ENCODE measurements at places on chromosomes 2 and 18.

GRCh38 chr18:7677001-7677400 is 109.9 kb downstream of the PTPRM start:
- DNase-seq: no peak

GRCh38 chr2:206004004-206004693 is 81.8 kb downstream of the INO80D start:
- DNase-seq: no peak

- DNase-seq: no peak
Measured at GRCh38 chr2:48600204-48600813, 17.3 kb upstream of the GTF2A1L start.

GRCh38 chr2:20424300-20425290 is 22.3 kb upstream of the RHOB start:
- DNase-seq: no peak

- no peak for DNase-seq
Measured at GRCh38 chr2:202158796-202159195, 79.6 kb downstream of the SUMO1 start.

- DNase-seq: no peak
Measured at GRCh38 chr2:65320946-65321345, 93.3 kb downstream of the ACTR2 start.

DNA sequence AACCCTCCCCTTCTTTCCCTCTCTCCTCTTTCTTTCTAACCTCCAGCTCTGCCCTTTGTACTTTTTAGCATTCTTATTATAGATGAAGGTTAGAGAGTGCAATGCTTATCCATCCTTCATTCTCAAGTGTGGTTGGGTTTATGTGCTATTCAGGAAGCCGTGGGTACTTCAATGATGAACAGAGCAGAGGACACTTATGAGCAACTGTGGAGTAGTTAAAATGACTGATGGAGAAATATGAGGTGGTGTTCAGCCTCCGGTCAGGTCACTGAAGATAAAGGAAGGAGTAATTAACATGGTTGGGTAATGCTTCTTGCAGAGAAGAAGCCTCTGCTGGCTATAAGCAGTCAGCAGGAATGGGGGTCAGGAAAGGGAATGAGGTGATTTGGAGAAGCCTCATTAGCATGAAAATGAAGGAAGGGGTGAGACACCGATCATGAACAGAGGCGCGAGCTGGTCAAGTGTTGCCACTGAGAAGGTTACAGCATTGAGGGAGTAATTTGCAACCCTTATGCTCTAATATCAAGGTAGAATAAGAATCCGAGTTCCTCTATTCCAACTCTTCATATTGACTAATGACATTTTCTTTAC is 174.7 kb downstream of the LPIN1 start:
- DNase-seq: no peak

- DNase-seq: no peak
Measured at GRCh38 chr2:23627236-23628009, 242.4 kb downstream of the KLHL29 start.

- no peak for DNase-seq
Measured at GRCh38 chr2:115161771-115162493, 719.5 kb downstream of the DPP10 start.

DNA sequence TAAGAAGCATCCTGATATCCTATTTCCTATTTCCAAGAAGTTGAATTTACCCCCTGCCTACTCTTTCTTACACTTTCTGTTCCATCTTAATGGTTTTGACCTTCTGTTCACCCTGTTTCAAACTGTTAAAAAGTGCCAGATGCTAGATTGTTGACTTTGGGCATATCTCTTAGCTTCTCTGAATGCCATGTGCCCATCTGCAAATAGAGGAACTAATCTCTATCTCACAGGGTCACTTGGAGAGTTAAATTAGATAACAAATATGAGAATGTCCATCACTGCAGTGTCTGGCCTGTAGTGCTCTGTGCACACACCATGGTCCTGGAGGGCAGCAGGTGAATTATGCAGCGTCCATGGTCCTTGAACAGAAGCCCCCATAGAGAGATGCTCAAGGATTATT is 83.8 kb downstream of the LRATD1 start:
- DNase-seq: no peak

- no peak for DNase-seq
Measured at GRCh38 chr18:44742718-44743311, 62.1 kb downstream of the SETBP1 start.

DNA sequence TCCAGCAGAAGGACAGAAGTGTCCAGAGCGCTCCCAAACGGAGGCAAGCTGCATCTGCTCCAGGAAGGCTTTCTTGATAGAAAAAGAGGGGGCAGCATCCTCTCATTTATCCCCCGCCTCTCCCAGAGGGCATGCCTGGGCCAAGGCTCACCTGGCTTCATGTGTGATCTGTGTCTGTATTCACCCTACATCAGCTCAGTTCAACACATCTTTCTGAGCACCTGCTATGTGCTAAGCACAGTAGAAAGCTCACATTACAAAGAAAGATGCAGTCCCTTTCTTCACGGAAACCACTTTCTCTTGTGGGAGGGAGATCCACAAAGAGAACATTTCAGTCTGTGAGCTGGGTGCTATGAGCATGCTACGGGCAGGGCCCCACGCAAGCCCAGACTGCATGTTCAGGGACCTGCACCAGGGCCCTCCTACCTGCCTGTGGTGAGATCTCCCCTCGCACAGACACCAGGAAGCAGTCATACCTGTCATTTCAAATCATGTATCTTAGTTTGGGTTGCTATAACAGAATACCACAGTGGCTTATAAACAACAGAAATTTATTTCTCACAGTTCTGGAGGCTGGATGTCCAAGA is 90.7 kb downstream of the PDCL3 start:
- DNase-seq: no peak

GRCh38 chr2:63587814-63588384 is 378 bp downstream of the WDPCP start:
- no peak for DNase-seq

- no peak for DNase-seq
Measured at GRCh38 chr2:144086965-144087364, 433.0 kb downstream of the ZEB2 start.

GRCh38 chr2:196331851-196332250 is 160.5 kb upstream of the STK17B start:
- no peak for DNase-seq

DNA sequence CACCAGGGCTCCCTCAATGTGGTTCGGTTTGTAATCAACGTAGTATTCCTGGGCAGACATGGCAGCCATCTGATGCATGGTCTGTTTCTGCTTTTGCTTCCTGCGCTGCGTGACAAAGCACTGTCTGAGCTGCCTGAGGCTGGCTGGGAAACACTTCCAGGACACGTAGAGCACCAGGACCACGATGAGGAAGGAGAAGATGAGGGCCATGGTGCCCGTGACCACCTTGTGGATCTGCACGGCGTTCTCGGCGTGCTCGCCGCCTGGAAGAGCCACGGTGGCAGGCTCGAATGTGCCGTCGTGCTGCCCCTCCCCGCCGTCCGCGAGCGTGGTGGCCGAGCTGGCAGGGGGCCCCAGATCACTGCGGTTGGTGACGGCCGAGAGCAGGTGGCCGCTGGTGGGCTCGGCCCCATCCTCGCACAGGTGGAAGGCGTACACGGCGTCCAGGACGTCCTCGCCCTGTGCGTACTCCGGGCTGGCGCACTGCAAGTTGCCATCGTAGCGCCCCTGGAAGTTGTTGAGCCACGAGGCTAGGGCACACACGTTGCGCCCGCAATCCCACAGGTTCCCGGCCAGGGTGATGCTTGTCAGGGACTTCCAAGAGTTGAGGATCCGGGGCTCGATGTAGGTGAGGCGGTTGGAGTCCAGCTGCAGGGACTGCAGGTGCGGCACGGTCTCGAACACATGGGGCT is 2.1 kb downstream of the LRRTM1 start:
- DNase-seq: no peak

- no peak for DNase-seq
Measured at GRCh38 chr2:163633291-163633690, 102.5 kb downstream of the FIGN start.

GRCh38 chr18:70673831-70674230 is 385.0 kb downstream of the SOCS6 start:
- DNase-seq: no peak

DNA sequence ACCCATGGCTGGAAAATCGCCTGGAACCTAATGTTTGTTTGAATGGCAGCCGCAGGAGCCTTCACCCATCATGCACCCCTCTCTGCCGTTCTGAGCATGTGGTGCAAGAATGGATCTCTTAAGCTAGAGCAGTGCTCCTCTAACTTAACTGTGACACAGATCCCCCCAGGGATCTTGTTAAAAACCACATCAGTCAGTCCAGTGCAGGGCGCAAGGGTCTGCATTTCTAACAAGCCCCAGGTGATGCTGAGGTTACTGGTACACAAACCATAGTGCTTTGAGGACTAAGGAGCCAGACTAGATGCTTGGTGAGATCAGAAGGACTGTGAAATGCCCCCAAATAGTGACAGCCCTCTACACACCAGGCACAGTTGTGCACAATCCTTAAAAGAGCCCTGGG is 87.1 kb upstream of the KCTD1 start:
- DNase-seq: no peak

GRCh38 chr18:48018851-48019250 is 88.4 kb upstream of the SMAD2 start:
- no peak for DNase-seq

- DNase-seq: no peak
Measured at GRCh38 chr2:175490360-175490791, 308.9 kb upstream of the ATP5MC3 start.

- no peak for DNase-seq
Measured at GRCh38 chr18:12307701-12308385, at the start of gene TUBB6. TSS of gene TUBB6 (plus strand) at chr18:12308241. CDS start at chr18:12308293, 52 bp downstream.

- DNase-seq: no peak
Measured at GRCh38 chr18:59323931-59324622, 5.6 kb upstream of the CPLX4 start.

DNA sequence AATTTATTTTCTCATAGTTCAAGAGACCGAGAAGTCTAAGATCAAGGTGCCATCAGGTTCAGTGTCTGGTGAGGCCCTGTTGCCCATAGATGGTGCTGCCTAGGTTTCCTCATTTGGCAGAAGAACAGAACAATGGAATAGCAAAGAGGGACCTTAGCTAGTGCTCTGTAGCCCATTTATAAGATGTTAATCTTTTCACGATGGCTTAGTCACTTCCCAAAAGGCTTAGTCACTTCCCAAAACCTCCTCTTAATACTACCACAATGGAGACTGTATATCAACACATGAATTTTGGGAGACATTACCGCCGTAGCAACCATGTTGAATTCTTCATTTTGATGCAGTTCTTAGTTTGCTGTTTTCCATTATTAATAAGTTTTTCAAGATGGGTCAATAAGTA is 246.3 kb upstream of the NRP2 start:
- no peak for DNase-seq

GRCh38 chr2:108118996-108119395 is 120.8 kb upstream of the SULT1C3 start:
- no peak for DNase-seq

DNA sequence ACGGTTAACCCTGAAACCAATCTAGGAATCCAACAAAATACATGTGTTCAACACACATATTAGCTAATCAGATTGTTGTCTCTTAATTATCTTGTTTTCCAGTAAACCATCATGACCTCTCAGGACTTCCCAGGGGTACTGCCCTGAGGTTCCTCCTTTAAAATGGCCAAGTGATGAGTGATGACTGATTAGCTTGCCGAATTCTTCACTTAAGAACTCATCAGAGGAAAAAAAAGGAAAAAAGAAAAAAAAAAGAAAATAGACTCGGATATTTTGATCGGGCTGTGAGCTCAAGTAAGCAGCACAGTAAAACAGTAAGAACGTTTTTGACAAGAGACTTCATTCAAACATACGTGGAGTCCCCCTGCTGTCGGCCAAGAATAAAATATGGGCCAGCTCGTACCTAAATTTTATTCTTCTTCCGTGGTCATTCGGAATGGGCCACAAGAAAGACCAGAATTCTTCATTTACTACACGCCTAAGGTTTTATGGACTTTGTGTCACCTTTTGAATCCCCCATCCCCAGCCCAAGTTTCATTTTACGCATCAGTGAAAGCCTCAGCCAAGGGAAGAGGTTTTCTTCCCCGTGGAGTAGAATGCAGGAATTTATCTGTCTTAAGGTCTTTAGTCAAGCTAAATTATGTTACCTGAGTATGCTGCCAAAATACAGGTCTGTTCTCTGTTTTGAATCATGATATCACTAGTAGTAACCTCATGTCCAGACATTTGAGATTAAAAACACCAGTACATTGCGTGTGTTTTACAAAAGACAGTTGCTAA is 40.5 kb downstream of the COLEC12 start:
- no peak for DNase-seq

DNA sequence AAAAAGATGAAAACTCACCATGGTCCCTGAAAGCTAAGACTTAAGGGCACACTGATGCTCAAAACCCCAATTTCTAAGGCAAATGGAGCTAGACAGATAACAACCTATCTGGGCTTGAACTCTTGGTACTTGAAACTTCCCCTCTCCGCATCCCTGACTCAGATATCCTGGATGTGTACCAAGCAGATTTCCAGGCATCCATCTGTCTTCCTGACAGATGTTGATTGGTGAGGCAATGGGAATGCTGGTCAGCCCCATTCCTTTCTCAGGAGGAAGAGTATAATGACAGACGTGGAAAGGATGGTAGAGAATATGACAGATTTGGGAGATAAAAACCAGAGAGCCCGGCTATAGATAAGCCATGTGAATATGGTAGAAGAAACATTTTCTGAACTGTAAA is 69.2 kb downstream of the ADD2 start:
- DNase-seq: no peak

DNA sequence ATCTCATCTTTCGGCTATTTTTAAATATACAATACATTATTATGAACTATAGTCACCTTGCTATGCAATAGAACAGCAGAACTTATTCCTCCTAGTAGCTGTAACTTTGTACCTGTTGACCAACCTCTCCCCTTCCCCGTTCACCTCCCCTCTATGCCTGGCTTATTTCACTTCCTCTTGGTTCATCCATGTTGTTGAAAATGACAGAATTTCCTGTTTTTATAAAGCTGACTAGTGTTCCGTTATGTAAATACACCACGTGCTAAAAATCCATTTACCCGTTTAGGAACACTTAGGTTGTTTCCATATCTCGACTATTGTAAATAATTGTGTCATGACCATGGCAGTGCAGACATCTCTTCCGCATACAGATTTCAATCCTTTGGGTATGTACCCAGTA is 10.3 kb downstream of the ALPI start:
- DNase-seq: no peak

GRCh38 chr2:96727431-96727830 is 12.4 kb downstream of the LMAN2L start:
- no peak for DNase-seq

DNA sequence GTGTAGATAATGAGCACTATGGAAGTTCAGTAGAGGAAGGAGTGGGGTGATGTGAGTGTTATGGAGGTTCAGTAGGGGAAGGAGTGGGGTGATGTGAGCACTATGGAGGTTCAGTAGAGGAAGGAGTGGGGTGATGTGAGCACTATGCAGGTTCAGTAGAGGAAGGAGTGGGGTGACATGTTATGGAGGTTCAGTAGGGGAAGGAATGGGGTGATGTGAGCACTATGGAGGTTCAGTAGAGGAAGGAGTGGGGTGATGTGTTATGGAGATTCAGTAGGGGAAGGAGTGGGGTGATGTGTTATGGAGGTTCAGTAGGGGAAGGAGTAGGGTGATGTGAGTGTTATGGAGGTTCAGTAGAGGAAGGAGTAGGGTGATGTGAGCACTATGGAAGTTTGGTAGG is 116.3 kb upstream of the SMAD7 start:
- DNase-seq: no peak

- no peak for DNase-seq
Measured at GRCh38 chr18:657311-658000, at the start of gene TYMS. TSS of gene TYMS (plus strand) at chr18:657653. CDS start at chr18:657743, 90 bp downstream.
